Stimulated activated CD8-positive, alpha-beta memory T cell treated with anti-CD3 and anti-CD28 coated beads, Interleukin-7, amount 100 ng/mL, for 1 hour (primary cell): ENCODE measurements at places on chromosomes 12 and 14.

GRCh38 chr14:101616202-101616601 lies 54.9 kb downstream of the DIO3 start:
- no peak for DNase-seq

GRCh38 chr14:96805956-96806355 lies 8.8 kb downstream of the VRK1 start:
- DNase-seq, result no peak

DNA sequence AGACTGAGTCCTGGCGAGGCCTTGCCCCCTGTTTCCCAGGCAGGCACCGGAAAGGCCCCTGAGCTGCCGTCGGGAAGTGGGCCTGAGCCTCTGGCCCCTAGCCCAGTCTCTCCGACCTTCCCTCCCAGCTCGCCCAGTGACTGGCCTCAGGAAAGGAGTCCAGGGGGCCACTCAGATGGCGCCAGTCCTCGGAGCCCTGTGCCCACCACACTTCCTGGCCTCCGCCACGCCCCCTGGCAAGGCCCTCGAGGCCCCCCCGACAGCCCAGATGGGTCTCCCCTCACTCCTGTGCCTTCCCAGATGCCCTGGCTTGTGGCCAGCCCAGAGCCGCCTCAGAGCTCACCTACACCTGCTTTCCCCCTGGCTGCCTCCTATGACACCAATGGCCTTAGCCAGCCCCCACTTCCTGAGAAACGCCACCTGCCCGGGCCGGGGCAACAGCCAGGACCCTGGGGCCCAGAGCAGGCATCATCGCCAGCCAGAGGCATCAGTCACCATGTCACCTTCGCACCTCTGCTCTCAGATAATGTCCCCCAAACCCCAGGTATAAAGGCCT lies 10.9 kb downstream of the TNS2 start:
- DNase-seq, result no peak

DNA sequence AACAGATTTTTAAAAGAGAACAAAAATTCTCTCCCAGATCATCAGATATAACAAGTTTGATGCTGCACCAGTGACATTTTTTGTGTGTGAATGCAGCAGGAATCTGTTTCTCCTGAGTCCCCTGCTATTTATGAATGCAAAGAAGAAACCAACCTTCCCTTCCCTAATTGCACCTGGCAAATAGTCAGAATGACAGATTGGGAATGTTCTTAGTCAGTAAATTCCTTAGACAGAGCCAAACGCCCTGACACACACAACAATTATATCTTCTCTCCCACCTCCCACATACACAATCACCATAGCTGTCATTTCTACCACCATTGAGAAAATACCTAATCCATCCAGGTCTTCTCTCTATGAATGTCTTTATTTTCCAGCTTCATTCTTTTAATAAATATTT lies 174.4 kb downstream of the ALG10B start:
- DNase-seq, result no peak

GRCh38 chr12:59252731-59253130 lies 332.4 kb upstream of the LRIG3 start:
- no peak for DNase-seq

GRCh38 chr12:124609041-124609989 lies 41.9 kb upstream of the NCOR2 start:
- peak; percentile 63 for DNase-seq

GRCh38 chr12:87363497-87364084 lies 665.6 kb downstream of the C12orf50 start:
- DNase-seq, result no peak

- DNase-seq, result no peak
Measured at GRCh38 chr12:92582893-92583292, 119.9 kb upstream of the PLEKHG7 start.

DNA sequence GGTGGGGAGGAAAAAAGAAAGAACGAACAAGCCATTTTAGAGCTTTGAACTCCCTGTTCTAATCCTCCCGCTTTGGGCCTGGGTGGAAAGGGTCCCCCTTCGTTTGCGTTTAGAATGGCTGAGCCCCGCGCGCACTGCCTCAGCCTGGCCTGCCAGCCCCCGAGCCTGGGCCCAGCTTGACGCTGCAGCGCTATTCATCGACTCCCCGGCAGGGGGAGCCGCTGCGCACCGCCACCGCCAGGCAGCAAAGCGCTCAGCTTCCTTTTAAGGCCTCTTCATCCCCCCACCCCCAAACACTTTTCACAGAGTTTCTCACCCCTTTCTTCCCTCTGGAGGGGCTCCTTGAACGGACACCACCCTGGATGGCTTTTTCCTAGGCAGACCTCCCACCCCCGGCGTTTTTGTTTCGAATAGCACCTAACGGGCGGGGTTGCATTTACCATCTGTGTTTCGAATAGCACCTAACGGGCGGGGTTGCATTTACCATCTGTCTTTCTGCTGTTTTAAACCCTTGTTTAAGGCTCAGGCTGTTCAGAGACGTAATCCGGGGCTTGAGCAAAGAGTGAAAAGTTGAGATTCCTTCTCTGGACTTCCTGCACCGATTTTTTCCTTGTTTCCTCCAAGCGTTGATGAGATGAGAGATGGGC lies 56.4 kb upstream of the PIWIL1 start:
- DNase-seq, result no peak

GRCh38 chr12:80472236-80472635 lies 28.2 kb downstream of the PTPRQ start:
- no peak for DNase-seq

DNA sequence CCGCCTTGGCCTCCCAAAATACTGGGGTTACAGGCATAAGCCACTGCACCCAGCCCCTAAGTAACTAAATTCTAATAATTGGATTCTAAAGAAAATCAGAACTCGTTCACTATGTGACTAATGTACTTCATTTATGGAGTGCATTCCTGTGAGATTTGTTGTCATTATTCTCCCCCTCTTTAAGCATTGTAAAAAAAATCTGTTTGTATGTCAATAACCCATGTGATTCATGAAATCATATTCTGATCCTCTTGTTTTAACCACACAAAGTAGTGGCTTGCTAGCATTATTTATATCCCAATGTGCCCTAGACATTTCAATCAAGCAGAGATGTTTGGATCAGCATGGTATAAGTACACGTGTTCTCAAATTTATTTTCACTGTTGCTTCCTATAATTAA lies 78.2 kb upstream of the OSBPL8 start:
- DNase-seq, result no peak

DNA sequence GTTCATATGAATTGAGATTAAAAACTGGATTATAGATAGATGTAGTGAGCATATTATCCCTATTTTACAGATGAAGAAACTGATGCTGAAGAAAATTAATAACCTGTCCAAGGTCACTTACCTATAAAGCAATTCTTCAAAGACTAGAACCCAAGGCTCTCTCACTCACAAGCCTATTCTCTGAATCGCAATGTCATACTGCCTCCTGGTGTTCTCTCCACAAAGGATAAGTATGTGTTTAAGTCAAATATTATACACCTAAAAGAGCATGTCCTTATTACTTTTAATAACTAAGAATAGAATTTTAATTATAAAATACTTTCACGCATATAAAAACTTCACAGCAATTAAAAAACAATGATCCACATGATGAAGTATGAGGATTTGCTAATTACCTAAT lies 721.3 kb upstream of the USP15 start:
- no peak for DNase-seq

DNA sequence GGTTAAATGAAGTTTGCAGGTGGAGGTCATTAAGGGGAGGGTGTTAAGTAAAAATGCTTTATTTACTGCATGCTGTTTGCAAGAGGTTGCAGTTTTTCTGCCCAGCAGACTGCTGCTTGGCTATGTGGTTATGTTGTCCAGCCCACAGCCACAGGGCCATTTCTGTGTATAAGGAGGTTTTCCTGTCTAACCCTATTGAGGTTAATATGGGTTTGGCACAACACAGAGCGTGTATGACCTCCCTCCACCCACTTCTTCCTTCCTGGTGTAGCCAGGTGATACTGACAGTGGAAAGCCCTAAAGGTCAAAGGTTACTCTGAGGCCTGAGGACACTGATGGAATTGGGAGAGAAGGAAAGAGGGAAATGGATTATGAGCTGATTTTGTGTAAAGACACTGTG lies 253.7 kb upstream of the PWP1 start:
- no peak for DNase-seq

- DNase-seq, result no peak
Measured at GRCh38 chr12:117885211-117885610, 83.6 kb downstream of the KSR2 start.

DNA sequence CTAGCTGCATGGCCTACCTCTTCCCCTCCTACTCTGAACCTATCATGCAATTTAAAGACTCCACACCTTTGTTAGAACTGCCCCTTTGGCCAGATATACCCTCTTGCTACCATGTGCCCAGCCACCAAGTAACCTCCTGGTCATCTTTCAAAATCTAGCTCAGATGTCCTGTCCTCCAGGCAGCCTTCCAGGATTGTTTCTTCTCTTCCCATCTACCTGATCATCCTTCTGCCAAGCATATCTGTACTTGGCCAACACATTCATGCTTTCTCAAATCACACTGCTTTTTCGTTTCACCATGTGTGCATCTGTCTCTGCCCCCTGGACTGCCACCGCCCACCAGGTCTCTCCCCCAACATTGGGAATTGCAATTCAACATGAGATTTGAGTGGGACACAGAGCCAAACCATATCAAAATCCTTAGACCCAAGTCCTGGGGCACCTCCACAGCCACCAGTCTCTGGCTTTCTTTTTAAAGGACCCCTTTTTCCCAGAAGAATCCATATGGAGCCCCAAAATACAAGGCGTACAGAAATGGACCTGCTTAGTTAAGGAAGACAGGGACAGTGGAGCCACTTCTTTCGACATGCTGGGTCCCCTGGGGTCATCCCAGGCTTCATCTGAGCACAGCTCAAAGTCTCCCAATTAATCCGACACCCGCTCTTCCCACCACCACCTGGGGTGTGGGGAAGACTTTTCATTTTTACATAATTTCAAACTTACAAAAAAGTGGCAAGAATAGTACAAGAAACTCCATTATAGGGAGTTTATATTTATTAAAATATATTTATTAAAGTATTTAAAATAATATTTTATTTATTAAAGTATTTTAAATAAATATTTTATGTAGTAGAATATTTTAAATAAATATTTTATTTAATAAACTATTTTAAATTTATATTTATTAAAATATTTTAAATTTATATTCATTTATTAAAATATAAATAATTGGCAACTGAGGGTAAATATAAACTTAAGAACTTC lies 7.9 kb upstream of the CMKLR1 start:
- no peak for DNase-seq

DNA sequence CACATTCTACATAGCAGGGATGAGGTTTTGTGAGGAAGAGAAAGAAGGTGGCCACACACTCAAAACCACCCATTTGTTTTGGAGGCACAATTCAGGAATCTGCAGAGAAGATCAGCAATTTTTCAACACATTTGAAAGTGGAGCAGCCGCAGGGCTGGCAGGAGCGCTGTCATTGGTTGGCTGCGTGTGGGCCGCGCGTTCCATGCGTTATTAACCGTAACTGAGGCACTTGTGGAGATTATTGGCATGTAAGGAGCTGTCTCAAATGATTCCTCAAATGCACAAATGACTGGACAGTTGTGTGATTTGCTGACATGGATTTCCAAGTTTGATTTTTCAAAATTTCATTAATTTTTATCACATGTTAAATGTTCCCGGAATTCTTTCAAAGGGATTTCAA lies 318.5 kb downstream of the TMEM132D start:
- DNase-seq, result no peak

DNA sequence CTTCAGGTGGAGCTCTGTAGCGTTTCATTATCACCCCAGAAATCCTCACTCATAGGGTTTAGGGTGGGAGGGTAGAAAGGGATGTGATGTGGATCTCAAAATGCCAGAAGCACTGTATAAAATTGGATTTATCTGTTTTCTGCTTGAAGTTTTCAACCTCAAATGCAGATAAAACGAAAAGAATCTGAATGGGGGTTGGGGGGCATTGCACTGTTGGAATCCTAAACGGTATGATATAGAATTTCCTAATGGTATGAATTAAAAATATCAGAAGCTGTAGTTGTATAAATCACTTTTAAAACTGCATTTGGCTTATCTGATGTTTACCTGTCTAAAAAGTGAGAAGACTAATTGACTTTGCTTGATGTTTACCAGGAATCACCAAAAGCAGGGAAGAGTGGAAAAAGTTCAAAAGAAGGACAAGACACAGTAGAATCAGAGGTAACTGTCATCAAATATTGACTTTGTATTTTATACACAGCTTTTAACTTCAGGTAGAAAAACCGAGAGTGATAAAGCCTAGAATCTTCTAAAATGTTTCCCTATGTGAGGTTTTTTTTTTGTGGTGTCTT lies 1.1 kb downstream of the PPP2R5C start:
- no peak for DNase-seq

DNA sequence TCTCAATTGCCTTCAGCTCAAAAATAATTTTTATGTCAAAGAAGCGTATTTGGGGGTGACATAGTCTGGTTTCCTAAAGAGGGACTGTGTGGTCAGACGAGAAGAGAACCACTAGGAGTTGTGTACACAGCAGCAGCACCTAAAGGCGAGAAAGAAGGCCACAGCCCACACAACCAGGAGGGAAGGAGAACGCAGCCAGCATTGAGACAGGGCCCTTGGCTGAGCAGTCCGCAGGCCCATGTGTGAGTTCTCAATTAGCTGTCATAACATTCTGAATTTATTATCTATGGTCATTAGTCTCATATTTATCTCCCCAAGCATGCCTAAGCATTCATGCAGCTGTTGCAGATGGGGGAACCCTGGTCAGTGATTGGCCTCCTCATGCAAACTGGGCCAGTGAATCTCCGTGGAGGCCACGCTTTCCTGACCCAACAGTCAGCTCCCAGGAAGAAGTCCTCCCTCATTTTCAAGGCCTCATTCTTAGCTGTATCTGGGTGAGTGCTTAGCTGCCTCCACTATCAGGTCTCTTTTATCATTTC lies 81.2 kb upstream of the ATF7IP start:
- no peak for DNase-seq

GRCh38 chr14:70838076-70838475 lies 28.8 kb upstream of the MAP3K9 start:
- DNase-seq, result no peak

DNA sequence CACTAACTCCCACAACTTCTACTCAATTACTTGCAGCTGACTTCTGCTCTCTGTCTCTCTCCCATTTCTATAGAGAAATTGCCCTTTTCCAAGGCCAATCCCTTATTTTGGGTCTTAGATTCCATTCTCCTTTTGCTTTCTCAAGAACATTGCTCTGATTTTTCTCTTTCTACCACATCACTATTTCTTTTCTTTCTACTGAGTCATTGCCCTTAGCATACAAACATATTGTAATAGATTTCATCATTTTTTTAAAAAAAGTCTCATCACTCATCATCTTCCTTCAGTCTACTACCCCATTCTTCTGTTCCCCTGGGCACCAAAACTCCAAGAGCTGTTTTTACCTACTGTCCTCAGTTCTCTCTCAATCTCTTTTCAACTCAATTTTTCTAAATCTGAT lies 4.4 kb upstream of the KCNA1 start:
- no peak for DNase-seq
